Placental pericyte (primary cell): ENCODE measurements at places on chromosomes 3 and 15. TPM values are rescaled to one million over a fixed set of nuclear protein-coding genes. Genes with fewer than 3 reads are reported as not detected.

PIK3R4 gene
- total RNA-seq = 20.4 and 37.2 TPM in 2 replicates

REC114 gene
- not detected in 2 replicates for total RNA-seq

C3orf70 gene
- 0.22 and 2.3 TPM in 2 replicates for total RNA-seq

TM6SF1 gene
- 2.6 and 4.4 TPM in 2 replicates for total RNA-seq

RBMS3 gene
- total RNA-seq = 58.6 and 63.9 TPM in 2 replicates
